Pons (tissue), 1 donor: ENCODE measurements at places on chromosomes 1 and 21.

GRCh38 chr1:32240140-32240951 is 6.7 kb upstream of the FAM167B start:
- DNase-seq, result peak; percentile 50

DNA sequence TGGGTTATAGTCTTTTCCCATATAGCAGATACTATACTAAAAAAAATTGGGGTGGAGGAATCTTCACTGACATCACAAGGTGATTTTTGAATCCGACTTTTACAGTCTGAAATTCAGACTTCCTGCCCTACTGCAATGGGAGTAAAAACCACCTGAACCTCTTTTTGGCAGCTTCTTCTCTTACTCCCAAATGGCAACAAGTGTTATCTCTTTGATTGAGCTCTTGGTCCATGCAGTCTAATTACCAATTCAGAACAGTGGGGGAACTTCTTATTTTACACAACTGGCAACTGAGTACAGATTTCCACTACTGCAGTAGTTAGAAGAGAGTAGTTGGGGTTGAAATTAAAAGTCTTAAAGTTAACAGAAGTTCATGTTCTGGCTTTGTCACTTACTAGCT is 62.3 kb downstream of the MACF1 start:
- no peak for DNase-seq

DNA sequence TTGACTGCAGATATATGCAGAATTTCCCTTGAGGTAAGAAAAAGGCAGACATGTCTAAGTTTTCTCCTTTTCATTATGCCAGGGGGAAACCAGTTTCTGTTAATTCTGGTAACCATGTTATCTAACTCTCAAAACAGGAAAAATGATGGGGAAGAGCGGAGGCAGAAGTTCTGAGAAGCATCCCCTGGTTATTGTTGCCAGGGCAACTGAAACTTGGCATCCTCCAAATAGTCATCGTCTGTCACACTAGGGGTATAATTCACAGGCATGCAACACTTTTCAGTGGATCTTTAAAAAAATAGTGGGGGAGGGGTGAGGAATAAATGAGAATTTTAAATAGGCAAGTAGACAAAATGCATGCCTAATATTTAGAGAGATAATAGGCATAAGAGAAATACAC is 715.3 kb upstream of the CXADR start:
- no peak for DNase-seq

- no peak for DNase-seq
These were observed 73.1 kb downstream of the LAMC1 start for GRCh38 chr1:183096351-183096750.

GRCh38 chr1:234780531-234781162 is 170.7 kb upstream of the IRF2BP2 start:
- no peak for DNase-seq

- no peak for DNase-seq
These were observed 32.1 kb downstream of the NAV1 start for GRCh38 chr1:201570886-201571624.

GRCh38 chr1:34278211-34278610 is 101.5 kb downstream of the C1orf94 start:
- no peak for DNase-seq

GRCh38 chr1:26364956-26365355 is 7.6 kb downstream of the ZNF683 start:
- no peak for DNase-seq

- no peak for DNase-seq
These were observed 32.9 kb downstream of the CD244 start for GRCh38 chr1:160829766-160830165.

GRCh38 chr1:6891781-6892579 is 106.7 kb downstream of the CAMTA1 start:
- no peak for DNase-seq

DNA sequence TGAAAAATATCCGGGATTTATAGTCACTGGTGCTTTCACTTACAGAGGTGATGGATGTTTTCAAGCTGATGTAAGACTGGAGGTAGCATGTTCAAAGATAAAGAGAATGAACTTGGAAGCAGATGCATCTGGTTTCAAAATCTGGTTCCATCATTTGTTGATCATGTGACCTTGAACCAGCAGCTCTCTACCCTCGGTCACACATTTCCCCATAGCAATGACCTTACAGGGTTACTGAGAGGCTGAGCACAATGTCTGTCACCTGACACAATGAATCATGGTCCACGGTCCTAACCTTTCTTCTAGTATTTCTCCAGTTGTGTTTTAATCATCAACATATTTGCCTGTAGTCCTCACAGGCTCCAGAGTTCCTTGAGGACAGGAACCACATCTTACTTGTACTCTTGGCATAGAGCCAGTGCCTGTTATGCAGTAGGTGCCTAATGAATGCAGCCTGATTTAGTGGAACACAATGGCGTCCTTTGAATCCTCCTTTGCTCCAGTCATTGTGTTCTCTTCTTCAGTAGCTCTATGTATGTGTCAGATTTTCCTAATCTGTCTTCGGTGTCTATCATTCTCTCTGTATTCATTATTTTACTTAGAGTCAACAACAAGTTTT is 667.3 kb downstream of the PTPRU start:
- no peak for DNase-seq

DNA sequence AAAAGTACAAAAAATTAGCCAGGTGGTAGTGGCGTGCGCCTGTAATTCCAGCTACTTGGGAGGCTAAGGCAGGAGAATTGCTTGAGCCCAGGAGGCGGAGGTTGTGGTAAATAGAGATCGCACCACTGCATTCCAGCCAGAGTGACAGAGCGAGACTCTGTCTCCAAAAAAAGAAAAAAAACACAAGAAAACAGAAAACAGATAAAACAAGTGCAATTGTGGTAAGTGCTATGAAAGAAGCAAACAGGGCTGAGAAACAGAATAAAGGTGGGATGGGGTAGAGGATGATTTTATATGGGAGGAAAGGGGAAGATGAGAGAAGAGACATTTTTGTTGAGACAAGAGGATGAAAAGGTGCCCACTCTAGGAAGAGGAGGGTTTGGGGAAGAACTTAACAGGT is 5.0 kb upstream of the SOX13 start:
- DNase-seq, result no peak

DNA sequence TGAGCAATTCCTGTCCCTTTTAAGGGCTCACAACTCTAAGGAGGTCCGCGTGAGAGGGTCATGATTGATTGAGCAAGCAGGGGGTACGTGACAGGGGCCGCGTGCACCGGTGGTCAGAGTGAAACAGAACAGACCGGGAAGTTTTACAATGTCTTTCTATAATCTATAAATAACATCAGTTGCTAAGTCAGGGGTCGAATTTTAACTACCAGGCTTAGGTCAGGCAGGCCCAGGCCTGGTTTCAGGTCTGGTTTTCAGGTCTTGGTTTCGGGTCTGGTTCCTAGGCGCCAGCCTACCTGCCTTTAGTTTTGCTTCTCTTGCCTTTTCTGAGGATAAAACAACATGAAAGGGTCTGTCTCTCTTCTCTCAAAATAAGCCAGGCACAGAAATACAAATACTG is 476.0 kb upstream of the CAMK1G start:
- no peak for DNase-seq

- no peak for DNase-seq
These were observed 16.1 kb downstream of the IFT25 start for GRCh38 chr1:53929246-53929960.

- no peak for DNase-seq
These were observed 713.6 kb upstream of the ZP4 start for GRCh38 chr1:238604357-238604756.

GRCh38 chr1:41315146-41315822 is 46.0 kb upstream of the FOXO6 start:
- DNase-seq, result no peak

- DNase-seq, result no peak
These were observed 17.2 kb upstream of the SLC25A44 start for GRCh38 chr1:156176610-156177210.

- no peak for DNase-seq
These were observed 71.9 kb downstream of the SCCPDH start for GRCh38 chr1:246795906-246796694.

GRCh38 chr1:15957221-15958095 is 18.4 kb downstream of the ZBTB17 start:
- no peak for DNase-seq

DNA sequence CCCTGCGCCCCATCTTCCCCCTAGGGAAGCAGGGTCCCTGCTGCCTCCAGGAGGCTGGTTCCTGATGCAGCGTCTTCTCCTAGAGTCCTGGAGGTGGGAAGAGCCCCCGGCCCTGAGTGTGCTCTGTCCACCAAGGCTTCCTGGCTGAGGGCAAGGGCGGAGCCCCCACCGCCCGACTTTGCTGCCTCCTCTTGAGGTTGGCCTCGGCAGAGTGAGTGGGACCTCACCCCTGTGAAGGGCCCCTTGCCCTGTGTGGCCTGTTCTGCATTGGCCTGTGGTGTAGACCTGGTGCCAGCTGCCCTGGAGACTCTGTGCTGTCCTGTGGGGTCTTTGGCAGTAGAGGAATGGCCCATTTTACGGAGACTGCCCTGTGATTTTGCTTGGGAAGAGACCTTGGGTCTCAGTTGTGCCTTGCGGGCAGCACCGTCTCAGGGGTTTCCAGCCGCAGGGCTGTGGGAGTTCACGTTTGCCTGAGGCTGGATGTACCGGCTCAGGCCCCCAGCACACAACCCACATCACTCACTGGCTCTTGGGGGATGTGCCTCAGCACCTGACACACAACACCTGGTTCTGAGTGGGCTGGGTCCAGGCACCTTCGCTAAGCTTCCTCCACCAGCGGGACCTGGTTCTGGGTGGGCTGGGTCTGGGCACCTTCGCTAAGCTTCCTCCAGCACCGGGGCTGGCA is 73.6 kb downstream of the SKI start:
- DNase-seq, result no peak

DNA sequence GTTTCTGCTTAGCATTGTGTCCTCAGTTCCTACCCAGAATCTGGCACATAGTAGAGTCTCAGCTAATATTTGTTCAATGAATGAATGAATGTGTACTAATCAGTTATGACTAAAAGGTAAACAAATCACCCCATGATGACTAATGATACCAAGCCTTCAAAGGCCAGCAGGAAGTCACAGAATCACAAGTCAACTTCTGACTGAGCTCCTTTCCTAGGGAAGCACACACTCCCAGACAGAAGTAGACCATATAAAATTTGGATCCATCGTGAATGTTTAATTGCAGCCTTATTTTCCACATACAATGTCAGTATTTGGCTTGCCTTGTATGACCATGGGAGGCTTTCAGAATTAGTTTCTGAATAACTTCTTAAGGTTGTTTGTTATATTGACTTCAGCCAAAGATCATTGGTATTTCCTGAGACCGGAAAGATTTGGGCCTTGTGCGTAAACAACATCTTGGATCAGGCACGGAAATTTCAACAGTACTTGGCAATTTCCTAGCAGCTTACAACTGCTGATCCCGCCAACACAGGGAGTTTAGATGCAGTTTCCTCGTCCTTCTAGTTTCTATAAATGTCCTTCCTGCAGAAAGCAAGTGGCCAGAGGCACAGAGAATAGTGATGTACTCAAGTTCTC is 185.9 kb upstream of the ATP1B1 start:
- DNase-seq, result peak; percentile 64

DNA sequence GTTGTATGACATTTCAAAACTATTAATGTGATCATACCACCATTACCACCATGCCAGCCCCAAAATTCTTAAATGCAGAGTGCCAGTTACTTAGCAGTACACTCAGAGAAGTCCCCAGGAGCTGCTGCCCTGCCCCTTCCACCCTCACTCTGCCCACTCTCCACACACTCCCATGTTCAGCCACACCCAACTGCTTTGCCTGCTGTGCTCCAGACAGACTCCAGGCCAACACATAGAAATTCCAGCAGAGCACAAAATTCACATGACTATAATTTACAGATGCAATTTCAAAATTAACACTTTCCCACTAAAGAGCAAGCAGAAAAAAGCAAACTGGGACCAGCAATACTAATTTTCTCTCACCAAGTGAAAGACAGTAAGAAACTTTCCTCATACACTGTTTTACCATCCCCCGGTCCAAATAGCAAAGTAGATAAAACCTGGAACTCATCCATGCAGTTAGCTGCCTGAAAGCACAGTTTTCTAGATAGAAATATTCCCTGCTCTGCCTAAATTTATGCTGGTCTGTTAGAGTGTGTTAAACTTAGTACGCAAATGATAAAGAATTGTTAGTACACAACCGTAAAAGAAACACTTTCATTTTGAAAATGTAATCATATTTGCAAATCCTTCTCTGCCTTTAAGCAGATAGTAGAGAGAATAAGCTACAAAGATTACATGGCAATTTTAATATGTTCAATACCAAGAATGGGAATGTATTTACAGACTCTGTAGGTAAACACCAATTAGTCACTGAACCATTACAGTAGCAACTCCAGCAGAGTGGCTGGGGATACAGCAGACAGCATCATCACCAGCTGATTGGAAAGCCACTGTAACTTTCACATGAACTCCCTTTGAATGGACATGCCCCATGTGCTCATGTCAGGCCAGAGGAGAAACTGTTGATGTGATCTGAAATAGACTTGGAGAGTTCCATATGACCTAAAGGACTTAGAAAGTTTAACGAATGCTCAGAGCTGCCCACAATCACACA is 176.5 kb downstream of the VAV3 start:
- DNase-seq, result no peak

GRCh38 chr1:156281693-156282478 is 739 bp downstream of the SMG5 start:
- DNase-seq, result no peak
